ENCODE measurements at places on chromosomes 5 and 9.
A peak's percentile ranks its signal among the peaks of the same experiment; 100 is the strongest.

DNA sequence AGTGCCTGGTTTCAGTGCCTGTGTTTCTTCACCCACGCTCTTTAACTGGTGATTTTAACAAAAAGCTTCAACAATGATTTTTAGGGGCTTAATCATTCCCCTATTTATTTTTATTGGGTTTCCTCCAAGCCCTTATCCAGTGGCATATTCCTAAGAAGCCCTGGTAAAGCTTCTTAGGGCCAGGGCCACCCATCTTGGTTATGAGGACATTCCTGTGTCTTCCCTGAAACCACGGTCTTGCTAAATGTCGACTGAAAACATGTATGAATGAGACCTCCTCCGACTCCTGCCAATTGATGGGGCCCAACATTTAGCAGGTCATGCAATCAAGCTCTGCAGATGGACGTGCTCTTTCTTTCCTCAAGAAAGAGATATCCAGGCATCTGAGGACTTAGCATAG, 13.7 kb upstream of the CARTPT start:
- no peak for DNase-seq

DNA sequence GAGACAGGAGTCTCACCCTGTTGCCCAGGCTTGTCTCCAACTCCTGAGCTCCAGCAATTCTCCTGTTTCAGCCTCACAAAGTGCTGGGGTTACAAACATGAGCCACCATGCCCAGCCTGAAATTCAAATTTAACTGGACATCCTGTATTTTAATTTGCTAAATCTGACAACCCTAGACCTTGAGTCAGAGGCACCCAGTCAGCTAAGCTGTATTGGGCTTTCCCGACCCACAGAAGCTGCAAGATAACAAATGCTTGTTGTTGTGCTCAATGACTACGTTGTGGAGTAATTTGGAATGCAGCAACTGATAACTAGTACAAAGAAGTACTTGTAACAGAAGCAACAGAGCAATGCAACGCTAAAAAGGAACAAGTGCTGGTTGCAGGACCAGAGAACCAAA, 533.1 kb downstream of the NTRK2 start:
- no peak for DNase-seq

- no peak for DNase-seq
Observed at GRCh38 chr9:83520292-83520691, 17.9 kb downstream of the FRMD3 start.

DNA sequence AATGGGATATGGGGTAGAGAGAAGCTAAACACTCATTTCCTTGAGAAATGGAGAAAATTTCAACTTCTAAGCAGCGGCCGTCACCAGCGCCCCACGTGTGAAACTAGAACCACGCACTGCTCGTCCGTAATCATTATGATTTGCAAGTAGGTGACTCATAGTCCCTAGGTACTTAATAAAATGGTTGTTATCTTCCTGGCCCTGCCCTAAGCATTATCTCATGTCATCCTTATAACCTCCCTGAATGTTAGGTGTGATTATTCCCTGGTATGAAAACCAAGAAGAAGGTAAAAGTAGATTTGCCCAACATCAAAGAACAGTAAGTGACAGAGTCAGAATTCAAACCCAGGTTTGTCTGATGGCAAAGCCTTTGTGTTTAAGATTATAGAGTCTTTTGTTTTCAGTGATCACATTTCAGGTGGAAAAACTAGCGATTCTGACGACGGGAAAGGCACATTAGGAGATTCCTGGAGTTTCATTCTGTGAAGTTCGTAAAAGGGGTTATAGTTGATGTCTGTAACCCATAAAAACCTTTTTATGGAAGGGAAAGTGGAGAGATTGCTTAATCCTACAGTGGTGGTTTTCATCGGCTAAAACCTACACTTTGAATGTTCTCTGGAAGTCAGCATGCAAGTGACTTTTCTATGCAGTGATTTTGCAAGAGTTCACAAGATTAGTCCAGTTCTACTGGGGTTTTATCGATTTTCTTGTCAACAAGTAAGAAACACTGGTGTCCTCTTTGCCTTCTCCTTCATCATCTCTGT, 202.9 kb upstream of the WWC1 start:
- no peak for DNase-seq

DNA sequence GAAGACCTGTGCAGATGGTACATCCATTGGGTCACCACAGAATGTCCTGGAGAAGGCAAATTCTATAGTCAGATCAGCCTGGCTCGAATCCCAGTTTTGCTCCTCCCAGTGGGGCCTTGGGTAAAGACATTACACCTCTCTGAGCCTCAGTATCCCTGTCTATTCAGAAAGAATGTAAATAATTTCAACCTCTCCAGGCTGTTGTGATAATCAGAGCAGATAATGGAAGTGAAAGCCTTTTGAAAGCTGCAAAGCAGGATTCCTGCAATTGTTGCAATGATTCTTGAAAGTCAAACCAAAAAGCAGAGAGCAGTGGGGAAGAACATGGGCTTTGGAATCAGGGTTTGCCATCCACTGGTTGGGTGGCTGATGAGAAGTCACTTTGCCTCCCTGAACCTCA, 63.2 kb downstream of the LHX2 start:
- DNase-seq = no peak

GRCh38 chr5:65837139-65837538, 89.2 kb upstream of the ERBIN start:
- DNase-seq = peak; percentile 61

- peak; percentile 10 for DNase-seq
Observed at GRCh38 chr5:15260356-15261268, 239.4 kb upstream of the FBXL7 start.

- no peak for DNase-seq
Observed at GRCh38 chr5:151779531-151780125, 7.9 kb downstream of the G3BP1 start.

GRCh38 chr9:122126331-122127261, 33.0 kb downstream of the NDUFA8 start:
- peak; percentile 68 for DNase-seq

GRCh38 chr9:31868830-31869229, 515.6 kb upstream of the ACO1 start:
- no peak for DNase-seq

DNA sequence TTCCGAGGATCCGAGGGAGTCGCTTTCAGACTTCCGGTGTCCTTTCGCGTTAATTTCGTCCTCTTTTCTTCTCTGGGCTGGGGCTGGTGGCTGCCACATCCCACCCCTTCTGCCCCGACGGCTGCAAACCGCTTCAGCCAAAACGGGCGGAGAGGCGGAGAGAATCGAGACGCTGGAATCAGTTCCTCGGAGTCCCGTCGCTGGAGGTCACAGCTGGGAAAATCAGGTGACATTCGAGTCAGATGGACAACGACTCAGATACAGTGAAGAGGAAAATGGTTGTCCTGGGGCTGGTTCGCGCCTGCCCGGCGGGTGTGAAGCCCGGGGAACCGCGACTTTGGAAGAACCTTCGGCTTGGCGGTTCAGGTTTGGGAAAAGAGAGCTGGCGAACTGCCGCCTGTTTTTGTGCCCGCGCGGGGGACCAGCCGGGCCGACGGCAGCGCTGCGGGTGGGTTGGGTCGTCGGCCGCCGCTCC, 8.9 kb upstream of the NKX2-5 start:
- DNase-seq = no peak

GRCh38 chr9:21543187-21543586, 61.1 kb upstream of the IFNE start:
- no peak for DNase-seq
